LNCaP clone FGC (cell line): ENCODE measurements at places on chromosomes 2 and 18.

- no peak for DNase-seq
Observed at GRCh38 chr18:58866066-58866772, 1.5 kb downstream of the ZNF532 start.

DNA sequence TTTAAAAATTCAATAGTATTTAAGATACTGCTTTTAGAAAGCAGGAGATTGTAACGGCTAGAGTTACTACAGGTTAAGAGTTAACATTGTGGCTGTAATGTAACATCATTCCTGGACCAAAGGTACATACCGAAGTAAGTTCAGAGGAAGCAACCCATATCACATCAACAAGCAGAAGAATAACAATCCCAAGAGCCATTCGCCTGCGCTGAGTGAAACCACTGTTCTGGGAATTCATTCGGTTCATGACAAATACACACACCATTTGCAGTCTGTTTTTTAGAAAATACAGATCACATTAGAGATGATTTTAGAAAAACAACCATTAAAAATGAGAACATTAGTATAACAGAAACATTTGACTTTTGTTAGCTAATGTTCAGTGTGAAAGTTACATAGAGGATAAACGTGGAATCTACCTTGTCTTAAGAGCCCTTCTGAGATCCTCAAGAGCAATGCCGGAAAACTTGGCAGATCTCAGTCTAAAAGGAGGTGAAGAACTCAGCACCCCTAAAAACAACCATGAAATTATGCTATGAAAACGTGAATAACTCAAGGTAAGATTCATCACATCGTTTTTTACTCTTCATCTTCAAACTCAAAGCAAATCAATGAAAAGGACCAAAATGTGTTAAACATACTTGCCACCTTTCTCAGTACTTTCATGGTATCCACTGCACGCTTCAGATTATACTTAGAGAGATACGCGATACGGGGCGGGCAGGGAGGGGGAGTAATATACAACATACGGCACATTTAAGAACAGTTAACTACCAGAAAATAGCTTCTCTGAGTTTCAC, 1.2 kb downstream of the SLC35F5 start:
- no peak for DNase-seq

GRCh38 chr2:21078296-21078695, 34.4 kb upstream of the APOB start:
- DNase-seq: no peak

DNA sequence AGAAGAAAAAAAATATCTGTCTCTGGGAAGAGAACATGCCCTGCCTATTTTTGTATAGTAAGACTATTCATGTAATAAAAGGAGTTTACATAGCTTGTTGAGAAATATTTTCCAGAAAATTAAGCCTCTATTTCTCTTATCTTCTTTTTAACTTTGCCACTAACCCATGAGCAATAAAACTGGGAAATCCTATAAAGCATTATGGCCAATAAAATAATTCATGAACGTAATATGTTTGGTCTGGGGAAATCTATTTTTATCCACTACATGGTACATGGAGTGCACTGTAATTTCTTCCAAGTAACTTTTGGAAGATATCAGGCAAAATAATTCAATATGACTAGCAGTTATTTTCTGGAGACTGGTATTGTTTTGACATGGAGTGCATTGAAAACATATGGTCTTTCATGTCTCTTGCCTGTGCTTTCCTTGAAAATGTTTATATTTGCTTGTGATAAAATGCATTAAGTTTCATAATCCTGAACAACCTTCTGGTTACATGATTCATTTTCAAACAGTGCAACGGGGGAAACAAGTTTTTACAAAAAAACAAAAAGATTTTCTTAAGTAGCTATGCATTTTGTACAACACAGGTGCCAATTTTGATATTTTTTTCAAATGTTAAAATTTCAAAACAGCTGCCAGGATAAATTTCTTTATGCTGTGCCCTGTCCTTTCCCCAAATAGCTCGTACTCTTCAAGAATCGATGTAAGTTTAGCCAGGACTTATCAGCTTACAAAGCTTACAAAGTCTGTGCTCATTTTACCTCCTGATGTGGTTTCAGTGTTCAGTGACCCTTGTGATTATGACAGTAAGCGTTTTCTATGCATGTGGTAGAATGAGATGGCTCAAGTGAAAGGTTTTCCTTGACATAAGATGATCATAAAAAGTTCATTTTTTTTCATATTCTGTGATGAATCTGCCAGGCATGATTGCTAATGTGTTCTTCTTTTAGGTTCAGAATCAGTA, 194.5 kb downstream of the UBE2E3 start:
- DNase-seq: no peak

DNA sequence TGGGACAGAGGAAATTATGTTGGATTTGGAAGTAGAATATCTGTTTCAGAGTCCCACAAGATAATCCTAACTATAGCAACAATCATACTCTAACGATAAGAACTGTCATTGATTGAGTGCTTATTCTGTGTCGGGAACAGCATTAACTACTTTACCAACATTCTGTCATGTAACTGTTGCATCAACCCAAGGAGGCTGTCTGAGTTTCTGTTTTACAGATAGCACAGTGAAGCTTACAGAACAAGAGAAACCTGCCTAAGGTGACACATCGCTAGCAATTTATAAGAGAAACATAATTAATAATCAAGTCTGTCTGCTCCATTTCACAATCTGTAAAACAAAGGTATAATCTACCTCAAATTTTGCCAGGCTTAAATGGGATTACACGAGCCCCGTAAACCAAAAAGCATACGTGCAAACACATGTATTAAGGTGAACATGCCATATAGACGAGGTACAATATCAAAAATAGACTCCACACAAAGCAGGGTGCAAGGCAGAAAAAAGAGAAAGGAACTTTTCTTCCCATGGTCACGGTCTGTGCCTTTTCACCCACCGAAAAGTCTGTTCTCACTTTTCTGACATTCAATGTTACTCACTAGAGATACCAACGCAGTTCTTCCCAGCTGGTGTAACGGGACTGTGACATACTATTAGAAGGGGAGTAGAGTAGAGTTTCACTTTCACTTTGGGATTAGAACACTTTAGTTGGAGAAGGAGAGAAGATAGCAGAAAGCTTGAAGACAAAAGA, 37.2 kb upstream of the SLC8A1 start:
- DNase-seq: no peak

- no peak for DNase-seq
Observed at GRCh38 chr2:3633089-3633981, 24.7 kb upstream of the ALLC start.

- no peak for DNase-seq
Observed at GRCh38 chr2:164538240-164538866, 82.9 kb downstream of the GRB14 start.

GRCh38 chr2:102239344-102239743, 52.5 kb downstream of the IL1RL2 start:
- DNase-seq: no peak

GRCh38 chr2:44895061-44895460, 46.4 kb upstream of the SIX3 start:
- DNase-seq: no peak

GRCh38 chr2:105593221-105593967, 151.3 kb upstream of the NCK2 start:
- DNase-seq: no peak

DNA sequence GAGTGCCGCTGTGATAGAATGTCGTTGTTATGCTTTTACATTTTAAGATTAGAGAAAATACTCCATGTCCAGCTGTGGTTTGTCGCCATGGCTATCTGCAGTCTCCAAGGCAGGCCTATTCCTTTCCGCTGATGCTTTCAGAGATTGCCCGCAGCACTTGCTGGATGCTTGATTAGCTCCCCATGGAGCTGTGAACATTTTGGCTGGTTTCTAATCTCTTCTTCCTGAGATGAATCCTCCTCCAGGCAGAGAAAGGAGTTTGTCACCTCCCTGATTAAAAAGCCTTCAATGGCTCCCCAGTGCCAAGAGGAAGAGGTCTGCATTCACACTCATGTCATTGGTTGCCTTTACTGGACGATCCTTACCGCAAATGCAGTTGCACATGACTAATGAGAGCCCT, 32.6 kb upstream of the LPIN1 start:
- DNase-seq: no peak

- DNase-seq: no peak
Observed at GRCh38 chr2:24375349-24376087, 15.2 kb upstream of the ITSN2 start.

DNA sequence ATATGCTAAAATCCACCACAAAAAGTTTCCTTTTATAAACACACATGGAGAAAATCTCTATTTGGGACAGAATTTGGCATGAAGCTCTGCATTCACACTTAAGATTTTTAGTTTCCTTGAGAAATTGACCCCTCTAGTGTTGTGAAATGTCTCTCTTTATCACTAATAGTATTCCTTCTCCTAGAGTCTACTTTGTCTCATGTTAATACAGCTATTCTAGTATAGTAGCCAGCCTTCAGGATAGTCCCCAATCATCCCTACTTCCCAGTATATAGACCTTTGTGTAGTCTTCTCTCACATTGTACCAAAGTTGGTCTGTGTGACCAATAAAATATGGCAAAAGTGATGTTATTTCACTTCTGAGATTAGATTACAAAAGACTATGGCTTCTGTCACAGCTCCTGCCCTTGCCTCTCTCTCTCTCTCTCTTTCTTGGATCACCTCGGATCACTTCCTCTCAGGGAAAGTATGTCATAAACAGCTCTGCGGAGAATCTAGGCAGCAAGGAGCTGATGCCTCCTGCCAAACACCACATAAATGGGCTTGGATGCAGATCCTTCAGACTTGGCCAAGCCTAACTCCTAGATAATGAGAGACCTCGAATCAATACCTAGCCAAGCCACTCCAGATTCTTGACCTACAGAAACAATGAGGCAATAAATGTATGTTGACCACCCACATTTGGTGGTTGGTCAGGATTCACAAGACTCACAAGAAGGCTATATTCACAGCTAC, 59.7 kb upstream of the NABP1 start:
- no peak for DNase-seq

- DNase-seq: no peak
Observed at GRCh38 chr18:13606604-13607254, 119.6 kb downstream of the FAM210A start.

DNA sequence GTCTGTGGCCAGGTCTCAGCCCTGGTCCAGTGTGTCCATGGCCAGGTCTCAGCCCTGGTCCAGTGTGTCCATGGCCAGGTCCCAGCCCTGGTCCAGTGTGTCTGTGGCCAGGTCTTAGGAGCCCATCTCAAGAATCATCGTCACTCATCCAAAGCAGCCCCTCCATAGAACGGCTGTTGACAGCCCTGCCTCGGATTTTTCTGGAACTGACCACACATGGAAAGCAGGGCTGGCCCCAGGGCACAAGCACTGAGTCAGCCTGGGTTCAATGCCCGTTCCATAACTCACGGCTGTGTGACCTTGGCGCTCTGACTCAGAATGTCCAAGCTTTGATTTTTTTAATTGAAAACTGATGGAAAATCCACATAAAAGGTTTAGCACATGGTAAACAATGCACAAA, 59.9 kb upstream of the SNTG2 start:
- no peak for DNase-seq
